ENCODE measurements at places on chromosomes 3 and 15.

- no peak for DNase-seq
These were observed 12.5 kb downstream of the DOCK3 start for GRCh38 chr3:50687127-50687751.

DNA sequence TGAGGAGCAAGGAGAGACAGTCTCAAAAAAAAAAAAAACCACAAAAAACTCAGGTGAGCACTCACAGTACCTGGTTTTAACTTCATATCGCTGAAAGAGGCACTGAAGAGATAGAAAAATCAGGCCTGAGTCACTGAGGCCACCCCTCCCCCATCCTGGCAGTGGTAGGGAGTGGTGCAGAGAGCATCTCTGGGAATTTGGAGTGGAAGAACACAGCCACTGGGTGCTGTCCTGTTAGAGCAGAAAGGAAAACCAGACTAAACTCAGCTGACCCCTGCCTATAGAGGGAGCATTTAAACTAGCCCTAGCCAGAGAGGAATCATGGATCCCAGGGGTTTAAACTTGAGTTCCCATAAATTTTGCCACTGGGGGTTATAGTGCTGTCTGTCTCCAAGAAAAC is 22.2 kb upstream of the DNAJC13 start:
- no peak for DNase-seq

DNA sequence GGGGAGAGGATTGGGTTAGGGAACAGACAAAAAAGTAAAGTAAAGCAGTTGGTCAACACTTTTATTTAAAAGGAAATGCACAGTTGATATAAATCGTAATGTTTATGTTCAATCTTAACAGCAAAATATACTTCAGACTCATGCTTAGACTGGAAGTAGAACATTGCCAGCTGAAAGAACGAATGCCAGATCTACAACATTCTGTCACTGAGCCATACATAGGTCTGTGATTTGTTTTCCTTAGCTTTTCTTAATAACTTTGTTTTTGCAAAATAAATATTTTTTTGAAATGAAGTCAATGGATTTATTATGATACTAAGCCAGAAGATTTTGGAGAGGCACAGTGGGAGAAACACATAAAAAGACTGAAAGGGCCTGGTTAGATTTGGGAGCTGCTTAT is 62.0 kb downstream of the LEKR1 start:
- no peak for DNase-seq

GRCh38 chr3:17013050-17013449 is 128.3 kb downstream of the PLCL2 start:
- DNase-seq = no peak

DNA sequence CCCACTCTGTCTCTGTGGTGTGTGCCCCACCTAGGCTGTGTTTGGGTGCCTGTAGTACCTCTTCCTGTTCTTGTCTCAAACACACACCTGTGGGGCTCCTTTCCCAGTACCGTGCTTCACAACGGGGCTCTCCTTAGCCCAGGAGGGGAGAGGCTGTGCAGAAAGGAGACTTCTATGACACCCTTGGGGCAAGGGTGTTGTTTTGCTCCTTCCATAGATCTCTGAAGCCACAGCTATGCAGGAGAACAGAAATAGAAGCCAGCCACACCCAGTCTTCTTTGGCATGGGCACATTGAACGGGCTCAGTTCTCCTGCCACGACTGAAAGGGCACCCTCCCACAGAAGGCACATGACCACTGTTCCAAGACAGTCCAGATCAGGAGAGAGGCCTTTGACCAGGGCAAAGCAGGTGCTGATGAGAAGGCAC is 74.3 kb downstream of the LIPC start:
- no peak for DNase-seq

GRCh38 chr3:149716984-149717383 is 35.3 kb downstream of the COMMD2 start:
- DNase-seq = no peak

- DNase-seq = no peak
These were observed 209.7 kb upstream of the DCBLD2 start for GRCh38 chr3:99111235-99111634.

- DNase-seq = no peak
These were observed 193.7 kb upstream of the MME start for GRCh38 chr3:154886437-154886836.

All from NCI-H187 treated with DMSO at 0.1 percent for 48 hours (cell line).